ENCODE measurements at places on chromosomes 11 and 22.

DNA sequence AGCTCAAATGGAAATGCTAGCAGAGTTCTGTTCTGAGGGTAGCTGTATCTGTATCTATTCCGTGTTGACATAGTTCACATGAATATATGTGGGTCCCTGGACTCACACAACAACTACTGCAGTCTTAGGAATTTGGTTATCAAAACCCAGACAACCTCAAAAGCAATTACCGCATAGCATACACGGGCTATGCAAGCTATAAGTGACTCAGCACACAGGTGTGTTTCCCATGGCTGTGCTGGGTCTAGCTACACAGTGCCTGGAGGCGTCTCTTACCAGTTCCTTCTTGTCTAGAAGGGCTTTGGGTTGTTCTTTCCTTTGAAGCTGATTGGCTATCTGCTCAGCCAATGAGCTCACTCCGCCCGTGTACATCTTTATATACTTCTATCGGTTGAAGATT, 98.2 kb upstream of the BID start:
- DNase-seq = no peak

DNA sequence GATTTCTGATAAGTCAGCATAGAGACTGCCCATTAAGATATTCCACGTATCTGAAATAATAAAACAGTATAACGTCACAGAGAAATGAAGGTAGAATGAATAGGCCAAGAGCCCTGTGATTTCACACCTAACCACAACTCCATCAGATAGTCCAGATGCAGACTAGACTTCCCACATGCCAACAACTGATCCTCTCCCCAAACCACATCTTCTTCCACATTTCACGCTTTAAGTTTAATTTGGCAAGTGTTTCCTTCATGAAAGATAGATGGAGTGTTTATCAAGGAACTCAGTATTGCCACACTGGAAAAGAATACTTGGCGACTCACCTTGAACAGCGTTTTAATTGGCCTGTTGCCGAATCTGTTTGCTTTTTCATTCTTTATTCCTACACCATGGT, 81.5 kb downstream of the MUC15 start:
- DNase-seq = no peak

GRCh38 chr22:36586271-36586670, 57.3 kb upstream of the EIF3D start:
- no peak for DNase-seq

GRCh38 chr11:613369-613968, 2.3 kb downstream of the IRF7 start:
- DNase-seq = peak; percentile 18

DNA sequence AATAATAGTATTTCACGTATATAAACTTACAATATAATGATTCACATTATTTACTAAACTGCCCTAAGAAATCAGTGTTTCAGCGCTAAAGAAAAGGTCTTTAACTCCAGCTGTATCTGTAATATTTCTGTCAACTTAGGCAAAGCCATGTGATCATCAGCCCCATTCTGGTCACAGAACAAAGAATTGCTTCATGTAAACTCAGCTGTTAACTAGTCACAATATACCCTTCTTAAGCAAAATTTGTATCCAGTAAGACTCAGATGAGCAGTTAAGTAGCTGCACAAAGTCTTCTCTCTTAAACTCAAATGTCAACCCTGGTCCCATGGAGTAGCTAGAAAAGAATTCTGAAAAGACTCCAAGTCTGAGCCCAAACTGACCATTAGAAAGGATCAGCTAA, 26.6 kb downstream of the HPS5 start:
- no peak for DNase-seq

DNA sequence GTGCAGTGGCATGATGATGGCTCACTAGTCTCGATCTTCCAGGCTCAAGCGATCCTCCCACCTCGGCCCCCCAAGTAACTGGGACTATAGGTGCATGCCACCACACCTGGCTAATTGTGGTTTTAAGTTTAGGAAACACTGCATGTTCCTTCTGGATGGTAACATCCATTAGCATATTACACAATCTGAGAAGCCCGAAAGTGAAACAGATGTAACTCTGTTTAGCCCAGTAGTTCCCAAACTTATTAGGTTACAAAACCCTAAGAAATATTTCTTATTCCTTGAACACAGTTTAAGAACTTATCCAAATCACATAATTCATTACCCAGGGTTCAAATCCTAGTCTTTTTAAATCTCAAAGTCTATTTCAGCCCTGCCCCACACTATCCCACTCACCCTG, 28.3 kb downstream of the POLDIP3 start:
- DNase-seq = no peak

GRCh38 chr11:24896118-24896835, 399.4 kb downstream of the LUZP2 start:
- no peak for DNase-seq

DNA sequence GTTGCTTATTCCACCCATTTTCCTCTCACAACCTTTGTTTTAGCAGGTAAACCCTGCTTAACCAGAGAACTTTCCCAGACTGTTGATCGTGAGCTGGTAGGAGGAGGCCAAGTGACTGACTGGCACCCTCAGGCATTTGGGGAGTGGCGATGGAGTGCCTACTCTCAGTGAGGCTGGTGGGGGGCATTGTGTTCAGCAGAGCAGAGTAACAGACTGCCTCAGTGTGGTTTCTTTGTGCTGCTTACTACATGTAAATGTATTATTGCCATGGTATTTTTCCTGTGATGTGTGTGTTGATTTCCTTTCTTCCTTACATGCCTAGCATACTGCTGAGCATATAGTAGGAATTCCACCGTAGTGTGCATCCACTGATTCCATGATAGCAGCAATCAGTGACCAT, 2.6 kb downstream of the MARK2 start:
- DNase-seq = no peak

DNA sequence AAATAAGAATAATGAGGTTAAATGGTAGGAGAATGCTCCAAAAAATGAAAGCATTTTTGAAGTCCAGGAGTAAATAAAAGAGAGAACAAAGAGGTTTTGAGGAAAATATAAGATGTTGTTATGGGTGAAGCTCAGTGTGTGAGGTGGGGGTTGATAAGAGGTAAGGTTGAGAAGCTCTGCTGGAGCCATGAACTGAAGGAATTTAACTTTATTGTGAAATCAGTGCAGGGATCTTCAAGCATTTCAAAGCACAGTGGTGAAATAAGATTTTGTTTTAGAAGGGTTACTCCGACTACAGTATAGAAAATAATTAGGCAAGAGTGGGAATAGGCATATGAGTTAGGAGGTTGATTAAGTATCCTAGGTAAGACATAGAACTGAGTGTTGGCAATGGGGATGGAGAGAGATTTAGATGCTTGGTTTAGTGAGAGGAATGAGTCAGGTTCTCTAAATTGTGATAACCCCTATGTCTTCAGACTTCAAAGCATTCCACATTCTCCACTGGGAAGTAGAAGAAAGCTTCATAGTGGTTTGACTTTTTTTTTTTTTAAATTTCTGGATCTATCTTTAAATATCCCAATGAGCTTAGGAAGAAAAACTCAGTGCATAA, 403.2 kb downstream of the AASDHPPT start:
- DNase-seq = no peak

DNA sequence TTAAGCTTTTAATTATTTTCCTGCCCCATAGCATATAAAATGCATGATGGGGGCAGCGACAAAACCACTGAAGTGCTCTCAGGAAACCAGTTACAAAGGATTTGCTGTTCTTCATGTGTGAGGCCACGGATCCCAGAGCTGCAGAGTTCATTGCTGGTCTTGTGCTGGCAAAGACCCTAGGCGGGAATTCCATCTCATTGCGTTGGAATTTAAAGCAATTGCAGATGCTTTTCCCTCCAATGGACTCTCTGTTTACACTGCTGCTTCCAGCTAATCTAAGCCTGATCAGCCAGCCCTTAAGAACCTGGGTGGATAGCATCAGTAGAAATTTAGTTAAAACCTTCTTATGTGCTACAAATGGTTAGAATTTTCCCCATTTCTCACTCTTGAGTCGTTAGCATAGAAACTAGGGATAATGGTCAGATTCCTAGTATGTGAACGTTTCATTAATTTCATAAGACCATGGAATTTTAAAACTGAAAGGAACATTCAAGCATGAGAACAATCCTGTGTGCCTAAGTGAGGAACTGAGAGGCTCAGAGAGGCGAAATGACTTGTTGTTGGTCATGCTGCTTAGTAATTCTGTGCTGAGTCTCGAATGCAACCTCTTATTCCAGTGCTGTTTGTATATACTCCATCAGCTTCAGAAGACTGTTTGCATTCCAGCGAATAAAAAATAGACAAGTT, 36.1 kb upstream of the ADSL start:
- DNase-seq = no peak

DNA sequence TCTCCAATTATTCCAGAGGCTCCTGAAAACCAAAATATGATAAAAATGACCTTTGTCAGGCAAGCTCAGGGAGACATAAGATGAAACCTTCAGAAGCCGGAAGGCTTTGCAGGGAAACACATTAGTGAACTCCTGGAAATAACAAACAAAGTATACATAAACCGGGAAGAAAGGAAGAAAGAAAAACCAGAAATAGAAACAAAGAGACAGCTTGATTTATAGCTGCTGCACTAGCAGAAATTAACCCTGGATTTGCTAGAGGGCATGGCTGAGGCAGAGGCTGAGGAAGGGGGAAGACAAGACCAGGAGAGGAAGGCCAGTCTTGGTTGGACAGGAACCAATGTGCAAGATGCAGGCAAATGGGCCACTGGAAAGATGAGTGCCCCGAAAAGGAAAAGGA, 33.3 kb downstream of the SLC22A25 start:
- no peak for DNase-seq

GRCh38 chr11:18088966-18089365, 16.9 kb downstream of the SAAL1 start:
- no peak for DNase-seq

DNA sequence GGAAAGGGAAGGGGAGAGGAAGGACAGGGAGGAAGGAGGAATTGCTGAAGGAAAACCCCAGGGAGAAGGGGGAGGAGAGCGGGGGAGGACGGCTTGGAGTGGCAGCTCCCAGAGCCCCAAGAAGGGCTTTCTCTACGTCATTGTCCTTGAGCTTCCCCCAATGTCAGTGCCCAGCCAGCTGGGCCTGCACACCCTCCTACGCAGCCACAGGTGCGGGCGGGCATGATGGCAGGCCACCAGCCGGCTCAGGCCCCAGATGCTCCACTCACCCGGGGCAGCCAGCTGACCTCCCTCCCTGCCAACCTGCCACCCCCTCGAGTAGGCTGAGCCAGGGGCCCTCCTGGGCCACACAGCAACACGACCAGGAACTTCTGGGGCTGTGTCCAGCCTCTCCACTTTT, 11.2 kb downstream of the SYT7 start:
- DNase-seq = no peak

GRCh38 chr11:63919267-63920125, 2.5 kb upstream of the RCOR2 start:
- peak; percentile 78 for DNase-seq

DNA sequence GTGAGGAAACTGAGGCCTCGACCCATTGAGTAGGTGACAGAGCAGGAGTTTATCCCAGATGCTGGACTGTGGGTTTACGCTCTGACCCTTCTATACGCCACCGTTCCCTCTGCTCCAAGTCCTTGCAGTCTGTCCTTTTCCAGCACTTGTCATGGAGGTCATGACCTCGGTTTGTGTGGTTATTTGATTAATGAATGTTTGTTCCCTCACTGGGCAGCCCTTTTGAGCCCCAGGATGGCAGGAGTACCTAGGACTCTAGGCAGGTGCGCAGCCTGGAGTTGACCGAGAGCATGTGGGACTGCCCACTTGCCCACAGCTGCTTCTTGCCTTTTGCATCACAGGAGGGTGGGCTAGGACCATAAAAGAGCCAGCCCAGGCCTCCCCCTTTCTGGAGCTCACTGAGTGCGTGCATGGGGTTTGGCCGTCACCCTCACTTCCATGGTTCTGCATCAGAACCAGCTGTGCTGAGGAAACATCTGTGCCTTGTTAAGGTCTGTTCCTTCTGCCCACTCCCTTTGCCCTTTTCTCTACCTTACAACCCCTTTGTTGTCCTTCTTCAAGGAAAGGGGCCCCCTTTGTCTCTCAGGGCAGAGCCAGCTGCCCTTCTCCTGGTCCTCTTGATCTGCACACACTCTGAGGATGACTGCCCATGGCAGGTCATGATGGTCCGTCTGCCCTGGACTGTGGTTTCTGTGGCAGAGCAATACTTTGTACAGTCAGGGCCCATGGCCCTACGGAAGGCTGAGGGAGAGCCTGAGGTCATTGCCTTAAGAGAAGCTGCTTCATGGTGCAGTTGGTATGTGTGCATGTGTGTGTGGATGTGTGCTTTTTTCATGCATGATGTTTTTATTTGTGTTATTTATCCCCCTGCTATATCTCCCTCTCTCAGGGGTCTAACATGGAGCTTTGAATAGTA, 38.2 kb downstream of the BMAL1 start:
- no peak for DNase-seq

DNA sequence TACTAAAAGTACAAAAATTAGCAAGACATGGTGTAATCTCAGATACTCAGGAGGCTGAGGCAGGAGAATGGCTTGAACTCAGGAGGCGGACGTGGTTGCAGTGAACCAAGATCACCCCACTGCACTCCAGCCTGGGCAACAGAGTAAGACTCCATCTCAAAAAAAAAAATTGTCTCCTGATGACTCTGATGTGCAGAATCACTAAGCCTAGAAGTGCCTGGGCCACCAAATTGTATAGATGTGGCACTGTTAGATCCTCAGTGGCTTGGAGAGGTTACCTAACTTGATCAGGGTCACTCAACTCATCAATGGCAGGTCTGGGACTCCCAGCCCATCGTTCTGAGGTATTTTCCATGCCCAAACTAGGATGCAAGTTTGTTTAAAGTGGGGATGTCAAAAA, 10.6 kb downstream of the PLEKHB1 start:
- DNase-seq = no peak

DNA sequence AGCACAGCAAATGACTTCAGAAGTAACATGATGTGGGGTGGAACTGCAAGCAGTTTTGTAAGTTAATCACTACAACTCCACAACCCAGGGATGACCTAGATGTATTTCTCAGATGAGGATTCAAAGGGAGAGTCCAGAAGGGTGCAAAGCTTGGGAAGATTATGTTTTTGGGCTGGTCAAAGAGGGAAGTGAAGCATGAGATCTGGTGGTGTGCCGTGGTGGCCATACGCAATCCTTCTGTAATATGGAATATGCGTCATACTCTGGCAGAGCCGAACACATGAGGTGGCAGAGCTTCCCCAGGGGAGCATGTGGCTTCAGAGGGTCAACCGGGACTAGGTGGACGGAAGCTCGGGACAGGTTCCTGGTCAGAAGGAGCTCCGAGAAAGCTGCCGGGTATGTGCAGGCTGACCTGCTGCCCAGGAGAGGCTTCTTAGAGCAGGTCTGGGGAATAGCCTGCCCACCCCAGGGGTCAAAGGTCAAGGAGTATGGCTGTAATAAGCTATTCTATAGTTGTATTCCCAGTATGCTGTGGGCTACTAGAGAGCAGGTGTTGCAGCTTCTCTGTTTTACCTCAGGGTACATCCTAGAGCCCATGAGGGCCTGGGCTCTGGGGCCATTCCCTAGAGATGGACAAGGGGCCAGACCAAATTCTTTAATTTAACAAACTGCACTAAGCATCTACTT, 70.1 kb upstream of the PHOX2A start:
- no peak for DNase-seq

All from NCI-H146 (cell line).